Kidney capillary endothelial cell (primary cell): ENCODE measurements at places on chromosomes 6 and 20.
A peak's percentile ranks its signal among the peaks of the same experiment; 100 is the strongest.

DNA sequence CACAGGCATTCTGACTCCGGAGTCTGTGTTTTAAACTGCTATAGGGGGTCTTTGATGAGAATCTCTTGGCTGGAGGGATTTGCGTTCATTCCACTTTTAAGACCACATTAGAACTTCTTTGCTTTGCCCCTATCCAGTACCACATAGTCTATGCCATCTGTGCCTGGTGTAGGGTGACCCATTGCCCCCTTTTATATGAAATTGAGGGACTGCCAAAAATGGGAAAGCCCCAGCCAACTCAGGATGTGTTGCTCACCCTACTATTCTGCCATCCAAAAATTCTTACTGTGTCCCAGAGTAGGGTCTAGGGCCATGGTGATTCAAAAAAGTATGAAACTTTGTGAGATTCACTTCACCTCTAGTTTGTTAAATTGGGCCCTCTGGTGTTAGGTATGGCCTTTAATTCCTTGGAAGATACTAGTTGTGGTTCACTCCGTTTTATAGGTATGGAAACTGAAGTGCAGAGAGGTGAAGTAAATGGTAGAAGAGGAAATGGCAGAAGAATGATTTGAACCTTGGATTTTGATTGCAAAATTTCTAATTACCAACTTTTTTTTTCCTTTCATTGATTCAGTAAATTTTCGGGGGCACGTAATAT lies 1.4 kb downstream of the PFDN4 start:
- DNase-seq, result no peak

DNA sequence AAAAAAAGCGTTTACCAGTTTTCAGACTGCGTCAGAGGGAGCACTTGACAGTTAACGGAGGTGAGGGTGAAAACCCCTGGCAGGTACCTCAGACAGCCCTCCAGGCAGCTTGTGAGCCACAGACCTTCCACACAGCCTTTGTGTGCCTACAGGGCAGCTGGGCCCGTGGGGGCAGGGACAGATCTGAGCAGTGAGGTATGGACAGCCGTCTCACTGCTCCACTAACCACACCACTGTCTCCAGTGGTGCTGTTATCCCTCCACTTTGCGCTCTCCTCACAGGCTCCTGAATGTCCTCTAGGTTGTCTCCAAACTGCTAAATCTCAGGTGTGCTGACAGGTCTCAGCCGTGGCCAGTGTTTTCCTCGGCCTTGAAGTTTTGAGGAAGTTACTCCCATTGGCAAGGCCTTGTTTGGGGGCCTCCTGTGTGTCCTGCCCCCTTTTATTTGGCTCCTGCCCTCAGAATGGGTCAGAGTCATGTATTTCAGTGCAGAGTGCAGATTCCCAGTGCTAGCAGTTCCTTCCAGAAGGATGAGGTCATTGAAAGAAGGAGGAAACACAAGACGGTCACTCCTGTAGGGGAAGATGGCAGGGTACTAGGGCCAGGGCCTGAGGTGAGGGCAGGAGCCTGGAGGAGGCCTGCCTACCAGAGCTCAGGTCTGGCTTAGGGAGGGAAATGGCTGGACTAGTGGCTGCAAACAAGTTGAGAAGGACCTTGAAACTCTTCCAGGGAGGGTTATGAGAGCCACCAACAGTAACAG lies 11.8 kb downstream of the GFRA4 start:
- no peak for DNase-seq

- no peak for DNase-seq
These were observed 53.1 kb upstream of the TMEM170B start for GRCh38 chr6:11484441-11484840.

GRCh38 chr6:105907301-105907700 lies 178.8 kb upstream of the PRDM1 start:
- DNase-seq, result no peak

DNA sequence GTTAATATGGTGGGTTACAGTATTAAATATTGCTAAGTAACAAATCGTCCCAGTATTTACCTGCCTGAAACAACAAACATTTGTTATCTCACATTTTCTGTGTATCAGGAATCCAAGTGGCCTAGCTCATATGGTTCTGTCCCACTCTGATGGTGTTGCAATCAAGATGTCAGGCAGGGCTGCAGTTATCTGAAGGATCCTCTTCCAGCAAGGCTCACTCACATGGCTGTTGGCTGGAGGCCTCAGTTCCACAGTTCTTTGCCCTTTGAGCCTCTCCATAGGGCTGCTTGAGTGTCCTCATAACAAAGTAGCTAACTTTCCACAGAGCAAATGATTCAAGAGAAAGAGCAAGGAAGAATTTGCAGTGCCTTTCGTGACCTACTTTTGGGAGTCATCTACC lies 17.7 kb downstream of the RAB22A start:
- no peak for DNase-seq

DNA sequence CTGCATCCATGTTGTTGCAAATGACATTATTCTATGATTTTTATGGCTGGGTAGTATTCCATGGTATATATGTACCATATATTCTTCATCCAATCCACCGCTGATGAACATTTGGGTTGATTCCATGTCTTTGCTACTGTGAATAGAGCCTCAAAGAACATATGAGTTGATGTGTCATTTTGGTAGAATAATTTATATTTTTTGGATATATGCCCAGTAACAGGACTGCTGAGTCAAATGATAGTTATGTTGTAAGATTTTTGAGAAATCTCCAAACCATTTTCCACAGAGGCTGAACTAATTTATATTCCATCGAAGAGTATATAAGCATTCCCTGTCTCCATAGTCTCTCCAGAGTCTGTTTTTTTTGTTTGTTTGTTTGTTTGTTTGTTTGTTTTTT lies 1373.5 kb downstream of the GRIK2 start:
- no peak for DNase-seq

- DNase-seq, result no peak
These were observed 44.7 kb upstream of the CCND3 start for GRCh38 chr6:41986339-41986738.

GRCh38 chr6:35432291-35432690 lies 19.8 kb upstream of the FANCE start:
- no peak for DNase-seq

GRCh38 chr6:105389543-105389942 lies 13.3 kb downstream of the PREP start:
- DNase-seq, result no peak

DNA sequence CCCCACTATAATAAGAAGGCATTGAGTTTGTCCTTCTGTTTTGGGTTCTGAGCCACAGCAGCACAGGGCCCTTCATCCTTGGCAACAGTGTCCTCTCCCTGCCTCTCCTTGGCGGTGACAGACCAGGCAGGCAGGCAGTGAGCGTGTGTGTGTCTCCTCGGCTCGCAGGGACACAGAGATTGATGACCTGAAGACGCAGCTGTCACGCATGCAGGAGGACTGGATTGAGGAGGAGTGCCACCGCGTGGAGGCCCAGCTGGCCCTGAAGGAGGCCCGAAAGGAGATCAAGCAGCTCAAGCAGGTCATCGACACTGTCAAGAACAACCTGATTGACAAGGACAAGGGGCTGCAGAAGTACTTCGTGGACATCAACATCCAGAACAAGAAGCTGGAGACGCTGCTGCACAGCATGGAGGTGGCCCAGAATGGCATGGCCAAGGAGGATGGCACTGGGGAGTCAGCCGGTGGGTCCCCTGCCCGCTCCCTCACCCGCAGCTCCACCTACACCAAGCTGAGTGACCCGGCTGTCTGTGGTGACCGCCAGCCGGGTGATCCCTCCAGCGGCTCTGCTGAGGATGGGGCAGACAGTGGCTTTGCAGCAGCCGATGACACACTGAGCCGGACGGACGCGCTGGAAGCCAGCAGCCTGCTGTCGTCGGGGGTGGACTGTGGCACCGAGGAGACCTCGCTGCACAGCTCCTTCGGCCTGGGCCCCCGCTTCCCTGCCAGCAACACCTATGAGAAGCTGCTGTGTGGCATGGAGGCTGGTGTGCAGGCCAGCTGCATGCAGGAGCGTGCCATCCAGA lies 24.0 kb downstream of the SDCBP2 start:
- DNase-seq, result no peak

DNA sequence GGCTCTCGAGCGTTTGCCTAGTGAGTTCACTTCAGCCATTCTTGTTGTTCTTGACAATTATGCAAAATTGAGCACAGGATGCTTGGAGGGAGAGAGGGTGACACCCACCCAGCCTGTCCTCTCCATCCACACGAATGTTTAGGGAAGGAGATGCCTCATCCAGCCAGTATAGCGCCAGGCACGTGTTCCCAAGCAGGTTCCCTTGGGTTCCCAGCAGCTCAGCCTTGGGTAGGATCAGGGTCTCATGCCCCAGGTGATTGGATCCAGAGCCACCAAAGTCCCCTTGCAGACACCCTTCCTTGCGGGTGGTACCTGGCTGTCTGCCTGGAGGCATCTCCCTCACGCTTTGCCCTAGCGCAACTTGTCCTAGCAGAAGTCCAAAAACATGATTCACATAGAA lies 394.9 kb downstream of the CDH4 start:
- no peak for DNase-seq

DNA sequence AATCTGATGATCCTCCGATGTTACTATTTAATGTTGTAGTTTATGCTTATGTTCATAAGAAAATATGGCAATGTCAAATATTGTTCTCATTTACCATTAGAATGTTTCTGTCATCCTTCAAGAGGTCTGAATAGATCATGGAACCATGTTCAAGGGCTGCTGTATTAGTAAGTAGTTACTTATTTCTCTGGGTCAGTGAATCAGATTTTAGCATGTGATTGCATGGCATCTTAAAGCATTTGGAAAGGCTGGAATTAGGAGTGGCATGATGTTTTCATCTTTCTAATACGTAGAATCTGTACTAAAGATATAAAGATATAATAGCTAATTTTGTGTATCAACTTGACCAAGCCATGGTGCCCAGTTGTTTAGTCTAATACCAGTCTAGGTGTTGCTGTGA lies 40.5 kb upstream of the NKX2-4 start:
- DNase-seq, result no peak

DNA sequence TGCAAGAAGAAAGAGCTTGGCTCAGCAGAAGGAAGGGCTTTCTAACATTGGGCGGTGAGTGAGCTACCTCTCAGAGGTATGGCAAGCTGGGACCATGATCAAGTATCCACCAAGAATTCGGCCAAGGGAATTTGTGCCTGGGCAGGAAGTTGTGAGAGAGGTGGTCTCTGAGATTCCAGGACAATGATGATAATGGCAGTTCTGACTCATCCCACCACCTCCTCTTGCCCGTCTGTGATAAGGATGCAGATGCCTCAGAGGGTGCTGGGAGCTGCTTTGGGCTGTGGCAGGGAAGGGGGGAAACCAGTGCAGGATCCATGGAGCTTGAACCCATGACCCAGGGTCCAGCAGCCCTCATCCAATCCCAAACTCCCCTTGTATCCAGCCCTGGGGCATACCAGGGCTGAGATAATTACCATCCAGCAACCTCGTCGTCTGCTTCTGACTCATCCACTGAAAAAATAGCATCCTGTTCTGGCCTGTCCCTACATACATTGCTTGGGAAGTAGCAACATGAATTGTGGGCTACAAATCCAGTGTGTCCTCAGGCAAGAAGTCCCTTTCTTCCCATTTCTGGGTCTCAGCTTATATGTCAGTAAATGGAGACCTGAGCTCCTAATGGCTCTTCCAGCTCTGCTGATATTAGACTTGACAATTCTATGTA lies 5.9 kb downstream of the TGM6 start:
- peak; percentile 65 for DNase-seq

- no peak for DNase-seq
These were observed 705.4 kb downstream of the RFPL4B start for GRCh38 chr6:113052506-113052905.

DNA sequence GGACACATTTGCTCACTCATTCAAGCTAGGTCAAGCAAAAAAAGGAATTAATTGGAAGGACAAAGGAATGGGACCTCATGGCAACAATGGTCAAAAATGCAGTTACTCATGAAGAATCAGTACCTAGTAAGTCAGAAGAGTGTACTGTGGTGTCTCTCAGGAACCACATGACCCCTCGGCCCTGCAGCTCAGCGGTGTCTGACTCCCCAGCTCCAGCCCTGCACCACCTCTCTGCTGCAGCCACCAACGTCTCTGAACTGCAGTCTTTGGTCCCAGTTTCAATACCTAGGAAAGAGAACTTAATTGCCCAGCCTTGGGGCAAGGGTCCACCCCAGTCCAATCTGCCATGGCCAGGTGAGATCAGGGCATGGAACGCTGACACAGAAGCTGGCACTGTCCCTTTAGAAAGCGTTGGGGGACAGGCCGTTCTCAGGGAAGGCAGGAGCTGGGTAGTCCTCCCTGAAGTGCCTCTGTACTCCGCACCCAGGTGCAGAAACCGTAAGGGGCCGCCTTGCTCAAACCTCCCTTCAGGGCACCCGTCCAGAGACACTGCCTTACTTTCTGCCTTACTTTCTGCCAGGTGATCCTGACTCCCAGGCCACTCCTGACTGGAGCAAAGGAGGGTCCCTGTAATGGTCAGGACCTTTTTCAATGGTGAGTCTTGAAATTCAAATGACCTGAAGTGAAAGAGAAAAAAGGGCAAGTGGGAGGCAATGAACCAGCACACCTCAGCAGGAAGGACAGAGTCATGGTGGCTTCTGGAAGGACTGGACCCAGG lies 13.2 kb upstream of the NELFCD start:
- DNase-seq, result no peak

- DNase-seq, result peak; percentile 60
These were observed 29.0 kb upstream of the EEF1E1 start for GRCh38 chr6:8131265-8131897.

DNA sequence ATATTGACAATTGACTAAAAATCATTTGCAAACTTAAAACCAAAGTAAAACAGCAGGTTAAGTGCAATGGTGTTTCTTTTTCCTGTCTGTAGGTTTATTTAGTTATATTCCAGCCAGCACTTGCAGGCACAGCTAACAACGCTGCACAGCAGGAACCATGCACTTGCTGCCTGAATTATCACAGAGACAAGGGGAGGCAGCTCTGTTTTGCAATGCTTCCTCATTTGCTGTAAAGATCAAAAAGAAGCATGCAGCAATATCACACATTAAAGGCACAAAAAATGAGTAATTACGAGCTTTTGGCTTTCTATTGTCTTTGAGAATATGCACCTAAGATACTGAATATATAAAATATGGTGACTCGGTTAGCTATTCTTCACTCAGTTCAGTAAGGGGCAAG lies 241.9 kb downstream of the EPHA7 start:
- DNase-seq, result no peak

GRCh38 chr6:38720295-38720694 lies 5.2 kb downstream of the DNAH8 start:
- no peak for DNase-seq

GRCh38 chr6:112522587-112522986 lies 175.5 kb downstream of the RFPL4B start:
- DNase-seq, result no peak

DNA sequence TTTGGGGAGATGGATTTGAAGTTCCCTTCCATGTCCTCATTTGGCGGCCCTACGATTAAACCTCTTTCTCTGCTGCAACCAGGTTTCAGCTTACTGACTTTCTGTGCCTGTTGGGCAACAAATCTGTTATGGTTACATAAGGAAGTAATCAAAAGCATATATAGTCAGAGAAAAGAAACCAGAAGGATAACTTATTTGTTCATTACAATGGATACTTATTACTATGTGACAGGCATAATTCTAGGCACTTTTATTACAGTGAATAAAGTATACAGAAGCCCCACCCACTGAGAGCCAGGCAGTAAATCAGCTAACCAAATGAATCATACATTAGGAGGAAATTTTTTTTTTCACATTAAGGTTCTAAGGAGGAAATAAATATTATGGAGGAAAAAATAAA lies 9.6 kb upstream of the TRIM31 start:
- DNase-seq, result no peak
